ENCODE measurements at places on chromosomes 12 and 14. TPM values are rescaled to one million over a fixed set of nuclear protein-coding genes. Genes with fewer than 3 reads are reported as not detected.

The IL26 gene
- total RNA-seq, result 3.3 TPM

The BHLHE41 gene
- total RNA-seq, result not detected

The KCNK10 gene
- total RNA-seq, result not detected

The LMNTD1 gene
- not detected for total RNA-seq

The SAMD15 gene
- 0.25 TPM for total RNA-seq

The MYF5 gene
- total RNA-seq, result not detected

The KRT81 gene
- total RNA-seq, result not detected

The GLIPR1L1 gene
- total RNA-seq, result not detected

The CARMIL3 gene
- total RNA-seq, result 4.2 TPM

The PRB2 gene
- not detected for total RNA-seq

The NABP2 gene
- total RNA-seq, result 52.3 TPM

The CCDC197 gene
- total RNA-seq, result not detected

The KRT8 gene
- 0.33 TPM for total RNA-seq

The FSCB gene
- not detected for total RNA-seq

The CLEC4D gene
- not detected for total RNA-seq

The AP4S1 gene
- 3.7 TPM for total RNA-seq

The ISCA2 gene
- 25.8 TPM for total RNA-seq

The MYH7 gene
- 0.05 TPM for total RNA-seq

The ANKRD9 gene
- 11.2 TPM for total RNA-seq

Data from activated CD4-positive, alpha-beta memory T cell treated with anti-CD3 and anti-CD28 coated beads, Interleukin-2, amount 10 ng/mL, durations not matched to agents 7 days and 5 days (primary cell).